Tracheal epithelial cell (primary cell): ENCODE measurements at places on chromosomes 3 and 15. TPM values are rescaled to one million over a fixed set of nuclear protein-coding genes. Genes with fewer than 3 reads are reported as not detected.

SERPINI1 gene
- 1.2 and 2.6 TPM in 2 replicates for total RNA-seq

TEX55 gene
- total RNA-seq: not detected in 2 replicates

NMNAT3 gene
- total RNA-seq: 3.9 and 11.3 TPM in 2 replicates

MUC20 gene
- total RNA-seq: 1.7 TPM in 2 replicates

AGBL1 gene
- not detected in 2 replicates for total RNA-seq

HDC gene
- total RNA-seq: not detected in 2 replicates

ADAMTSL3 gene
- total RNA-seq: 1.1 and 1.9 TPM in 2 replicates

HHATL gene
- total RNA-seq: not detected in 2 replicates

ACKR2 gene
- total RNA-seq: 0.96 and 1.7 TPM in 2 replicates

CEP63 gene
- total RNA-seq: 6.8 and 9.2 TPM in 2 replicates

SLC6A1 gene
- total RNA-seq: not detected in 2 replicates

THBS1 gene
- 87.6 and 1,188 TPM in 2 replicates for total RNA-seq

CDCP1 gene
- total RNA-seq: 52.0 and 107 TPM in 2 replicates

PRRT3 gene
- 0.72 and 1.7 TPM in 2 replicates for total RNA-seq

GPR15 gene
- not detected in 2 replicates for total RNA-seq

ZNF660 gene
- 1.4 TPM in 1 of 2 replicates, not detected in the other for total RNA-seq

REC114 gene
- total RNA-seq: not detected in 2 replicates

NTRK3 gene
- under 0.01 TPM in 1 of 2 replicates, not detected in the other for total RNA-seq

ANKRD63 gene
- not detected in 2 replicates for total RNA-seq

ABI3BP gene
- 0.21 and 1.7 TPM in 2 replicates for total RNA-seq

IL17RE gene
- 2.6 and 2.7 TPM in 2 replicates for total RNA-seq

IL17RB gene
- total RNA-seq: 1.2 TPM in 1 of 2 replicates, not detected in the other

HACD3 gene
- 85.0 and 102 TPM in 2 replicates for total RNA-seq

ARRDC4 gene
- 7.7 and 16.4 TPM in 2 replicates for total RNA-seq

GHSR gene
- total RNA-seq: not detected in 2 replicates

FOXB1 gene
- not detected in 2 replicates for total RNA-seq

GDPGP1 gene
- 1.1 and 5.1 TPM in 2 replicates for total RNA-seq

VPS39 gene
- 27.2 and 28.1 TPM in 2 replicates for total RNA-seq

RCCD1 gene
- total RNA-seq: 14.2 and 17.5 TPM in 2 replicates

IGF1R gene
- total RNA-seq: 29.2 and 56.9 TPM in 2 replicates

CD200R1 gene
- total RNA-seq: 0.24 TPM in 1 of 2 replicates, not detected in the other

AAGAB gene
- total RNA-seq: 64.6 and 68.4 TPM in 2 replicates

APBA2 gene
- total RNA-seq: 7.5 and 14.7 TPM in 2 replicates

PRTG gene
- total RNA-seq: under 0.01 and 0.48 TPM in 2 replicates

CCDC39 gene
- total RNA-seq: not detected in 2 replicates

KCNMB2 gene
- not detected in 2 replicates for total RNA-seq

TMEM87A gene
- 107 and 170 TPM in 2 replicates for total RNA-seq

SCN11A gene
- under 0.01 TPM in 1 of 2 replicates, not detected in the other for total RNA-seq

ROPN1 gene
- not detected in 2 replicates for total RNA-seq

ALPK3 gene
- under 0.01 and 4.1 TPM in 2 replicates for total RNA-seq

XCR1 gene
- under 0.01 TPM in 1 of 2 replicates, not detected in the other for total RNA-seq

STRIT1 gene
- not detected in 2 replicates for total RNA-seq

GP9 gene
- total RNA-seq: not detected in 2 replicates

PRKCD gene
- total RNA-seq: 2.7 and 4.7 TPM in 2 replicates
